Pancreas (tissue), 10 donors: ENCODE measurements at places on chromosomes 5 and 9. TPM values are rescaled to one million over a fixed set of nuclear protein-coding genes. Genes with fewer than 3 reads are reported as not detected.

DNA sequence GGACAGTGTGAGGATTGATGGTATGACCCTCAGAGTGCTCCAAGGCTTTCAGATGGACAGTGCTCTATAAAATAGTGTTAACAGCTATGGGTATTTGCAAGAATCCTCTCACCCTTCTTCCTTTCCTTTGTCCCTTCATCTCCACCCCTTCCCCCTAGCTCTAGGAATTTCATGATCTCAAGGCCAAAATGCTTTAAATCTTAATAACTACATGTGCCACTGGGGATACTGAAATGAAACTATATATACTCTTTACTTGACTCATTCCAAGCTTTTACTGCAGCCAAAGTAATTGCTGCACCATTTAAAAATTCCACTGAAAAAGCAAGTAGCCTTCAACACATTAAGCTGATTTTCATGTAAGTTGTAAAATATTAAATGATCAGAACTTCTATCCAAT, 361.6 kb upstream of the SLC30A5 start:
- no peak for DNase-seq

DNA sequence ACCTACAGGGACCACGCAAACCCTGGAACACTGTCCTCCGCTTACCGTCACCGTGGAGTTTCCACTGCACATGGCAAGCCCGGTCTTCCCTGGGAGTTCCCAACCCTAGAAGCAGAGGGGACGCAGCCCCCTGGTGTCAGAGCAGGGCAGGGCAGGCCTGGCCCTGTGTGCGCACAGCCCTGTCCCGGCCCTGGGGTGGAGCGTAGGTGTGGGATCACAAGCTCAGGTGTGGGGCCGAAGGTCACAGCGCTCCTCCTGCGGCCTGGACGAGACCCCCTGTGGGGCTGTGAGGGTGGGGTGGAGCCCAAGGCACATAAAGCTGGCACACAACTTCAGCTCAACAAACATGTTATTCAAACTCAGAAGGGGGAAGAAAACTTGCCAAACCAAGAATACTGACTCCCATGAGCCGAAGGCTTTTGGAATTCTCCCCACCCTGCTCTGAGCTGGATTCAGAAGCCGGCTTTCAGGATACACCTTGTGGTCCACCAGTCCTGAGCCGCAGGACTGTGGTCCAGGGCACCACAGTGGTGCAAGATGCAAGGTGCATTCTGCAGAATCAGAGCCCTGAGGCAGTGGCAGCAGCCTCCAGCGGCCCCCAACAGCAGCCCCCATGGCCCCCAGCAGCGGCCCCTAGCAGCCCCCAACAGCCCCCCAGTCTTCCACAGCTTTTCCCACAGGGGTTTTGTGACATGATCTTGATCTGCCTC, 11.8 kb upstream of the EXOC3 start:
- DNase-seq = peak; percentile 58

GRCh38 chr9:78574354-78575045, 277.6 kb downstream of the PSAT1 start:
- no peak for DNase-seq

- no peak for DNase-seq
These were observed 94.1 kb downstream of the RXRA start for GRCh38 chr9:134420281-134420845.

- DNase-seq = no peak
These were observed 155.3 kb downstream of the ADAMTS12 start for GRCh38 chr5:33736510-33736909.

GRCh38 chr9:114570742-114571141, 16.8 kb upstream of the ATP6V1G1 start:
- DNase-seq = no peak

DNA sequence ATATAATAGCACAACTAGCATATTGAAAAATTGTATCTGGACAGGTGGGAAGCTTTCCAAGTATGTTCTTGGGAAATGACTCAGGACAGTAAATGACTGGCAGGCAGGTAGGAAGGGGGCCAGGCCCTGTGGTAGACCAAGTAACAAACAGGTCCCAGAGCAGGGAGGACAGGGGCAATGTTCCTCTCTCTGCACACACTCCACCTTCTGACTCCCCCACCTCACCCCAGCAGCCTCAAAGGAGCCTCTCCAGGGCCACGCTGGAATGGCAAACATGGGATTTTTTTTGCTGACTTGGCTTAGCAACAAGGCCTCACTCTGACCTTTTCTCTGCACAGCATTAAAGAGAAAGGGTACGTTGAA, 31.1 kb upstream of the IQGAP2 start:
- no peak for DNase-seq

- no peak for DNase-seq
These were observed 439.5 kb upstream of the CD180 start for GRCh38 chr5:67636091-67636490.

PCDHGC4 gene
- total RNA-seq = 1.1 TPM

ZNF883 gene
- total RNA-seq = 0.32 TPM

TIGD6 gene
- total RNA-seq = 2.2 TPM

IQGAP2 gene
- total RNA-seq = 32.6 TPM

TYRP1 gene
- not detected for total RNA-seq

RASEF gene
- 16.8 TPM for total RNA-seq

ATG12 gene
- 14.6 TPM for total RNA-seq

AMACR gene
- total RNA-seq = 8.9 TPM

TEK gene
- total RNA-seq = 1.6 TPM

GFPT2 gene
- 3.1 TPM for total RNA-seq
